Stimulated activated CD8-positive, alpha-beta memory T cell treated with anti-CD3 and anti-CD28 coated beads, Interleukin-15, amount 100 ng/mL, for 24 hours (primary cell): ENCODE measurements at places on chromosomes 1 and 21.

DNA sequence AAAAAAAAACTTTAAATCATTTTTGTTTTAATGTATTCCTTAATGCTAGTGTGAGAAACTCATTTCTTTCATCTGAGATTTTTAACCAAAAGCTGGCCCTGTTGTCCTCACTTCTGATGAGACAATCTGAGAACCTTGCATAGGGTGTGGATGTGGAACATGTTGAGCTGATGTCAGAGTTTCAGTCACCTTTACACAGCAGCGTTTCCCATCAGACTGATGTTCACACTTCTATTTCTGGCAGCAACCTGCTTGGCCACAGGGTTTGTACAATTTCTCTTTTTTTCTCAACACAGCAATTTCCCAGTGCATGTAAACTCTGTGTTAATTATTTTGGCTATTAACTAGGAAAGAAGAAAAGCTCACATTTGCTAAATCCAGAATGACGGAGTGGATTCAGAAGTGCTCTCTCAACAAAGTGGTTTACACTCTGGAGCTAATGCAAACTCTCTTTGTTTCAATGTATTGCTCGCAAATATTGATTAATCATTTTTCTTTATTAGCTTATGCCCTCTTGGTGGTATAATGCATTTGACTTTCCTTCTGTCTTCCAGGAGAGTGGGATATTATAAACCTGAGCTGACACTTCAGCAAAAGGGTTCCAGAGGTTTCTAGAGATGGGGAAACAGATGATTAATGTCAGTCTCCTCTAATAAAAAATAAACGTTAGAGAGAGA is 70.5 kb upstream of the HSPA13 start:
- no peak for DNase-seq

DNA sequence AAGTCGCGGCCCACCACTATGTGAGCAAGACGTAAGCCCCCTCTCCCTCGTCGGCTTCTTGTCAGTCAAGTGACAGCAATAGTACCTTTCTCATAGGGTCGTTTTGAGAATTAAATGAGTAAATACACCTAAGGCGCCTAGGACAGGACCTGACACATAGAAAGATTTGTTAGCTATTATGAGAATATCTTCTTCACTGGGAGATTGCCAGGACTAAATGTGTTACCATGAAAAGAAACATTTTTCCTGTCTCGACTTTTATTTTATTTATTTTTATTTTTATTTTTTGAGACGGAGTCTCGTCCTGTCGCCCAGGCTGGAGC is 798 bp downstream of the PMF1 start:
- DNase-seq, result no peak

GRCh38 chr1:201138311-201138840 is 11.4 kb upstream of the ASCL5 start:
- no peak for DNase-seq

DNA sequence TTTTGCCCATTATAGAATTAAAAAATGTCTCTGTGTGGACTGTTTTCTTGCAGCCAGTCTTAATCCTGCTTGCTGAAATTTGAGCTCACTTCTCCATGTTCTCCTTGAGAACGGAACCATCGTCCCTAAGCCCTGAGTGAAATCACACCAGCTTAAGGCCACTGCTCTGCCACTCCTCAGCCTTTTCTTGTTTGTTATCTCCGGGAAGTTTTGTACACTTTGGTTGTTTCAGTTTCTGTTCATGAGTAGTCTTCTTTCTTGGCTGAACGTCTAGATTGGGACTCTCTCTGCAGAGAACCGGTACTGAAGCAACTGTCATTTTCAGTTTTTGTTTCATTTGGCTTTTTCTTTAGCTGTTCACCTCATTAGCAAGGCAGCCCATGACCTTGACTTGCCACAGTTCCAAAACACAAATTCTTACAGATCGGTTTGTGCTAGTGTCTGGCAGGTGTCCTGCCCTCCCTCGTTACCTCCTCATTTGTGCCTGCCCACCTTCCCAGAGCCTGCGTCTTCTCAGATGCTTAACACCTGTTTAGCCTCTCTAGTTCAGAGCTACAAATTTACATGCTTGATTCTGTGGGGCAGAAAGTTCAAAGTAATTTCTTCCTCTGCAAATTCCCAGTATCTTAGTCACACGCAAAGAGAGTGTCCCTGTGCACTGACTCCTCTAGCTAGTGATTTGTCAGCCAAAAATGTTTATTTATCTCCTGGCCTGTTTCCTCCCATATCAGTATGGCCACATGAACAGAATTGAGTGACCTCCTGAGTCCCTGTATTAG is 12.4 kb downstream of the PSEN2 start:
- no peak for DNase-seq

DNA sequence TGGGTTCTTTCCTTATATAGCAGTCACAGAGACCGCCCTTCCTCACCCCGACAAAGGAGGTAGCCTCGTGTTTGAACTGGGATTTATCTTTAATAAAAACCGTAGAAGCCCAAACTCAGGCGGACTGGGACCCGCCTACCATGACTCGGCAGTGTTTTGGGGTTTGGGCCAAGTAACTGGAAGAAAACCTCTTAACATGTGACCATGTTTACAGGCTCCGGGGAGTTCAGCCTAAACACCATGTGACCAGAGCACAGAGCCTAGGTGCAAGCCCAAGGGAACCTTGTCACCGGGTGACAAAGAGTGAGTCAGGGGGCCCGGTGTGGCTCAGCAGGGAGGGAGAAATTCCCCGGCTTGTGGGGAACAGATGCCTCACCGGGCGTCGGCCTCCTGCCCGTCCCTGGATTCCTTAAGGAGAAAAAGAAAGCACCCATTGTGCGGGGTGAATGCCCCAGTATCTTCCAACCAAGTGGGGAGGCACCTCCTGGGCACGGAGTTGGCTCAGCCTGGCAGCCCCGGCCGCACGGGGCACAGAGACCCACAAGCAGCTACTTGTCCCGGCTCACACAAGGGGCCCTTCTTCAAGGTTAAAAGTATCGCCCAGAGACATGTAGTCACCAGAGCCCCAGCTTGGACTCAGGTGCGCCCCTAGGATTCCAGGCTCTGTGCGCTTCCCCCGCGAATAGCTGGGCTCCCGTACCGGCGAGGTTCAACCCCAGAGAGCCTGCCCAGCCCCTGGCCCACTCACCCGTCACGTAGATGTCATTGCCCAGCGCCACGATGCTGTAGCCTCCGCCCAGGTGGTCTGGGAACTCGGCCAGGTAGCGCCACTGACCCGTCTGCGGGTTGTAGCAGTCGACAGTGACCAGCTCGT is 1.4 kb downstream of the KLHL21 start:
- DNase-seq, result no peak

DNA sequence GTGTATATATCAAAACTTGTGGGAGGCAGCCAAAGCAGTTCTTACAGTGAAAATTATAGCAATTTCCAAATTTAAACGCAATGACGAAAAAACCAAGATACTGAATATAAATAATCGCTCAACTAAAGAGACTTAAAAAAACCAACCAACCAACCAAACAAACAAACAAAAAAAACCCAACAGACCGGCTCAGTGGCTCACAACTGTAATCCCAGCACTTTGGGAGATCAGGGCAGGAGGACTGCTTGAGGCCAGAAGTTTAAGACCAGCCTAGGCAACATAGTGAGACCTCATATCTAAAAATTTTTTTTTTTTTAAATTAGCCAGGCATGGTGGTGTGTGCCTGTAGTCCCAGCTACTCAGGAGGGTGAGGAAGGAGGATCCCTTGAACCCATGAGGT is 23.4 kb downstream of the RPL5 start:
- no peak for DNase-seq

- DNase-seq, result no peak
Observed at GRCh38 chr1:36157973-36158826, 2.2 kb downstream of the MAP7D1 start.

GRCh38 chr1:81921344-81921743 is 120.6 kb downstream of the ADGRL2 start:
- no peak for DNase-seq
